Activated CD8-positive, alpha-beta memory T cell treated with anti-CD3 and anti-CD28 coated beads for 48 hours (primary cell): ENCODE measurements at places on chromosomes 5 and 9.

DNA sequence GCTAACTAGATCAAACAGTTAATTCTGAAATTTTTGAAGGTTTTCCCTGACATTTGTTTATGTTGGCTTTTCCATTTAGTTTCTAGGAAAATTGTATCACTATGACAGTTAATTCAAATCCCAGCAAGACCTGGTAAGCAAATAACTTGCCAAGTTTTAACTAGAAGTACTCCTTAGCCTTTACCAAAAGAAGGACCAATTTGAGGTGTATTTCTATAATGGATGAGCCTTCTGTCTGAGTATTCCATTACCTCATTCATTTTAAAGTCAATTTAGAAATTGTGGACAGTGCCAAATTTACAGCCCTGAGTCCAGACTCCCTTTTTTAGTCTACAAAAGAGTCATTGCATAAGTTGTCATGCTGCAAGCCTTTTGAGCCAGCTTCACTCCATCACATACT, 687.6 kb downstream of the CETN3 start:
- DNase-seq: no peak

DNA sequence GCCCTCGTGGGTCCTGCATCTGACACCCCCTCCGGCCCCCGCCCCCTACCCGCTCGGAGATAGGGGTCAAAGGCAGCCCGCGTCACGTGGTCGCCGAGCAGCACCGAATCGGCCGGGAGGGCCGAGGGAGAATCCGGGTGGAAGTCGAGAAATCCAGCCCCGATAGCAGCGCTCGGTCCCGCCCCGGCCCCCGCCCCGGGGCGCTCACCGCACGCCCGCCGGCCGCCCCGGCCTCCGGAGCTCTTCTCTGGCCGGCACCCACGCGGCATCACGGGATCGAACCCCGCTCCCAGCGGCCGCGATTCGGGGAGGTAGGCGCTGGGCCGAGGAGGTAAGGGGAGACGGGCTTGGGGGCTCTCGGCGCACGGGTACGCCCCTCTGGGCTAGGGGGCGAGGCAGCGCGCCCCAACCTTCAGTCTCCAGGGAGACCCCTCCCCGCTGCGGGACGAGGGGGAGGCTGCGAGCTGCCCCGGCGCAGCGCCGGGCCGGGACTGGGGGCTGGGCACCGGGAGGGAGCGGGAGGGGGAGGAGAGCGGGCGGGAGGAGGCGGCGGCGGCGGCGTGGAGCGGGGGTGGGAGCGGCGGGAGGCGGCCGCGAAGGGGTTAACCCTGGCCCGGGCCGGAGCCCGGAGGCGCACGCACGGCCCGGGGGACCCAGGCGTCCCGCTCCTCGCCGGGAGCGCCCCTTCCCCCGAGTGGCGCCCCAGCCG, 22.1 kb upstream of the NDST1 start:
- peak; percentile 1 for DNase-seq

DNA sequence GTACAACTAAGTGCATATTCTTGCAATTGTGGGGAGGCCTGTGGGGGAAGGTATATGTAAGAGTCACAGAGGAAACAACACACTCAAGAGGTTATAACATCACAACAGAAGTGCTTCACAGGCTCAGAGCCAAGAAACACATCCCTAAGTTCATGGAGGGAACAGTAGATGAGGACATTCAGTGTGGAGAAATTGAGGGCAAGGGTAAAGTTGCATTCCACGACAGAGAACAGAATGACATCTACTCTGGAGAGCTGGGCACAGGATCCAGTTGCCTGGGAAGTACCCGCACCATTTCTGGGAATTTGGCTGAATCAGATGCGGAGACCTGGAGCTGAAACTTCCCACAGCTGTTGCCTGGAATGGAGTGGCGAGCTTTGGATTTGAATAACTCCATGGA, 197.2 kb downstream of the NXNL2 start:
- DNase-seq: no peak

DNA sequence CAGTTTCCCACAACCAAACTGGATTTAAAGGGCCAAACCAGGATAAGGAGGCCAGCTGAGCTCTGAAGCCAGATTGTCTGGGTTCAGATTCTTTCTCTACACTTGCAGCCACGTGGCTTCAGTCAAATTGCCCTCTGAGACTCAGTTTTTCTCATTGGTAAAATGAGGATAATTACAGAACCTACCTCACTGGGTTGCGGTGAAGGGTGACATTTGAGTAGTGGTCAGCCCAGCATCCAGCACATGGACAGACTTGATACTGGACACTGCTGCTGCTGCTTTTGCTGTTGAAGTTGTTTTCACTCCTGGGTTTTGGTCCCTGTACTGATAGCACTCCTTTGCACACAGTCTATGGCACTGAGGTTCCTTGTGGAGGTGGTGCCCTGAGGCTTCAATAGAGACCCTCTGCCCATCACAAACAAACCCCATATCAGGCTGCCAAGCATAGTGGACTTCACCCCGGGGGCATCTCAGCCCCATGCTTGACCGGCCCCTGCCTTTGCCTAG, 25.7 kb upstream of the CDKN2AIPNL start:
- no peak for DNase-seq

GRCh38 chr9:131036529-131037334, 27.8 kb downstream of the LAMC3 start:
- no peak for DNase-seq

- DNase-seq: no peak
These were observed 37.9 kb downstream of the GAS1 start for GRCh38 chr9:86909388-86909787.

DNA sequence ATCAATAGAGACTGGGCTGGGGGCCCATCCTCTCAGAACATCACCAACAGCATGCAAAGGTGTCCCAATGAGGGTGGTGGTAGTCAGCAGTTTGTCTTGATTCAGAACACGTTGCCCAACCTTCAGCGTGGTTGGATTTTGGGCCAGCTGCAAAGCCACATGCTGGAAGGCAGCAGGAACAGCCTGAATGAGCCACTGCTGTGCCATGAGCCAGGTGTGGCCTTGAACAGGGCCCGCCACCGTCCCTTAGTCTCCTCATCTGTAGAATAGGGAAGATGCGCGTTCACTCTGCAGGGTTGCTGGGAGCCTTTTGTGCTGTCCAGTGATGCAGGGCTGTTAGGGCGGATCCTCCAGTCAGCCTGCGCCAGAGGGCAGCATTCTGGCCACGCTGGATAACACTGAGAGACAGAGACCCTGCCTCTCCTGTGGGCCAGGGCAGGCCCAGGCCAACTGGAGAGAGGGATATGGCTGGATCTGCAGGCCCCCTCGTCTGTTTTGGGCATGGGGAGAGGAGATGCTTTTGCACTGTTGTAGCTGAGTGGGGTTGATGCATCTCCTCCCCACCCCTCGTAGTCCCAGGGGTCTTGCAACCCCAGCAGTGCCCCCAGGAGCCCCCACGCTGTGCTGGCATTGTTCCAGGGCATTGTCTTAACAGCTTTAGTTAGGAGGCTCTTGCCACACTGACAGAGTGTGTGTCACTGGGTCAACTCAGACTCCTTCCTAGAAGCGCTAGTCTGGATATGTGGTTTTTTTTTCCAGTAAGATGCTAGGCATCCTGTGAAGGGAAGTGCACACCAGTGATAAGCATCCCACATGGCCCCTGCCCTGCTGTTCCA, 42.1 kb downstream of the SLC46A2 start:
- no peak for DNase-seq
